ENCODE measurements at places on chromosomes 1 and 21.

DNA sequence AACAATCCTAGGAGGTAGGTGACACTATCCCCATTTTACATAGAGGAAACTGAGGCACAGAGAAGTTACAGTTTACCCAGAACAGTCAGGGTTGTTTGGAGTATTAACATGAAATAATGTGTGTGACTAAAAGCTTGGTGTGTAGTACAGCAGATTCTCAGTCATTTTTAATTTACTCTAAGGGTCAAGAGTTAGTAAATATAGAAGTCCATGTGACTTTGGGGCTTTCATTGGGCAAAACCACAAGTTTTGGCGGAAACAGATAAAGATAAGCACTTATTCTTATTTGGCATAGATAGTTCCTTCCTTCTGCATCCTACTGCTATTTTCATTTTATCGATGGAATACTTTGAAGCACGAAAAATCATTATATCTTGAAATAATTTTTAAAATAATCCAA is 128.5 kb downstream of the DNM3 start:
- no peak for DNase-seq

GRCh38 chr1:173616859-173617258 is 14.0 kb upstream of the SLC9C2 start:
- DNase-seq = no peak

GRCh38 chr1:185694081-185694480 is 40.1 kb upstream of the HMCN1 start:
- no peak for DNase-seq

DNA sequence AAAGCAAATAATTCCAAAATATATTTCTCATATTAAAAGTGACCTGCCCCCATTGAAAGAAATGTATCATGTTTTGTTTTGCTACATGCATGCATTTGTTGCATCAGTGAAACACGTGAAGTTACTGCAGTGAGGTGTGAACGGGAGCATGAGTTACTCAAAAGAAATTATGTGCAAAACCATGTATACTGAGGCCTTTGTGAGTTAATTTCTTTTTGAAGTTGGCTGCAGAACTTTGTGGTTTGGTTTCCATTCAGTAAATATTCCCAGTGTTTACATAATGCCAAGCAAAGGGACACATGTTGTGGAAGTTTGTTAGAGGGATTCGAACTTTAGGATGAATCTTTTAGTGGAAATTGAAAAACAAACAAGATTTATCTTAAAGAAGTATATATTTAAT is 619.4 kb upstream of the ADAMTS5 start:
- no peak for DNase-seq

- DNase-seq = no peak
These were observed 13.4 kb downstream of the ABCG1 start for GRCh38 chr21:42232176-42232825.

DNA sequence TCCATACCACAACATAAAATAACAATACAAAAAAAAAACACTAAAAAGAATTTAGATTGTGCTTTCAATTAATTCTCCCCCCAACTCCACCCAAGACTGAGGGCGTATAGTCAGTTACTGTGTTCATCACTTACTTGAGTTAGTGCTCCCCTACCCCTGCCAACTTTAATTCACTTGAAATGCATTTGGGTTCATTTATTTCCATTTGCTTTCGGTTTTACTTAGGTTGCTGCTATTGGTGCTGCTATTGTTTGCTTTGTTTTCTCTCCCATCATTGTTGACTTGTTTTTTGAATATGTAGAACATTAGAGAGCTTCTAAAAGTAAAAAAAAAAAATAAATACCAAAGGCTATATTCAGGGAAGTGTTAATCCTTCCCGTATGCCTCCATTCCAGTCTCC is 10.7 kb upstream of the CYYR1 start:
- DNase-seq = no peak

DNA sequence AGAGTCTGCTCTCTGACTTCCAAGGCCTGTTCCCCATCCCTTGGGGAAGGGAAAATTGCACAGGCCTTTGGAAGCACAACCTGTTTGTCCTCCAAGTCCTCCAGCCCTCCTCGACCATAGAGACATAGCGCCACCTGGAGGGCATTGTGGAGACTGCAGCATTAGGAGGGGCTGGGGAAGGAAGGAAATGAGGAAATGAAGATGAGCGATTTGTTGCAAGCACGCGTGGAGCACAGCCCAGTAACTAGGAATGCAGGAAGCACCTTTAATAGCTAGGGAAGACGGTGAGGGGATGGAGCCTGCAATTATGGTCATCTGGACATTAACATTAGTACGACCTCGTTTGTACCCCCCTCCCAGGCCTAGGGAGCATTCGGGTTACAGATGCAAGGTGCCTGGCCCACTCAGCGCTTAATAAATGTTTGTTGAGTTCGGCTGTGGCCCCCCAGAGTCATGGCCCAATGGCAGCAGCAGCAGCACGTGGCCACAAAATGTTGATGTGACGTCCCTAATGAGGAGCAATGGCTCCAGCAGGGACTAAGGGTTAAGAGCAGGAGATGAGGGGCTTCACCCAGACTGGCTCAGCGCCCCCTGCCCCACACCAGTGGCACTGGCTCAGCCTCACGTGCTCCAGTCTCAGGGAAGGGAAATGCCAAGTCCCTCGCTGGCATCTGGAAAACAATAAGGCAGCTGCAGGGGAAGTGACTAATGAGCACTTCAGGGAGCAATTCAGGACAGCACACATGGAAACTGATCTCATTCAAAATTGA is 8.0 kb upstream of the CAMK2N1 start:
- peak; percentile 79 for DNase-seq

DNA sequence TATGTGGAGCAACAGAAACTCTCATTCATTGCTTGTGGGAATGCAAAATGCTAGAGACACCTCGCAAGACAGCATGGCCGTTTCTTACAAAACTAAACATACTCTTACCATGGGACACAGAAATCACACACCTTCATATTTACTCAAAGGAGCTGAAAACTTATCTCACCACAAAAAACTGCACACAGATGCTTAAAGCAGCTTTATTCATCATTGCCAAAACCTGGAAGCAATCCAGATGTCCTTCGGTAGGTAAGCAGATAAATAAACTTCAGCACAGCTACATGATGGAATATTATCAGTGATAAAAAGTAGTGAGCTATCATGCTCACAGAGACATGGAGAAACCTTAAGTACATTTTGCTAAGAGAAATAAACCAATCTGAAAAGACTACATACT is 124.3 kb downstream of the RERE start:
- no peak for DNase-seq

GRCh38 chr1:24714859-24715520 is 30.3 kb upstream of the CLIC4 start:
- DNase-seq = peak; percentile 89

DNA sequence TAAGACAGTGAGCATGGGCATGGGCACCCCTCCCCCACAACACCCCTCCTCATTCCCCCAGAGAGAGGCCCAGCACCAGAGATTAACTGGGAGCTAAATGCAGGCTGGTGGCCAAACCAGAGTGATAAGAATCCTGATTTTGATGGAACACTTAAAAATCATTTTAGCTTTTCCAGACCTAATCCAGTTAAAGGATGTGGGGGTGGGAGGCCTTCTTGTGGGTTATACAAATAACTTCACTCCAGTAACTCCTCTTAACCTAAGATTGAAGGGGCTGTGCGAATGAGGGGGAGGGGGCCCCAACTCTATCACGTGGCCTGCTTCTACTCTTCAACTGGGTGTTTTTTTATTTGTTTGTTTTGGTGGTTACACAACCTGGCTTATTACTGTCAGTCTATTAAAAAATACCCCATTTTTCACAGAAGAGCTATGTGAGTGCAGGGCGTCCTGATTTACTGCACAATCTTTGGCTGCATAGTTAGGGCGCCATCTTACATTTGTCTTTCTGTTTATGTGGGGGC is 398.1 kb upstream of the LYPLAL1 start:
- DNase-seq = no peak

- DNase-seq = no peak
These were observed 34.1 kb upstream of the ARHGEF16 start for GRCh38 chr1:3420218-3420951.
